Left ventricle myocardium inferior (tissue), 1 donor: ENCODE measurements at places on chromosomes 1 and 21. TPM values are rescaled to one million over a fixed set of nuclear protein-coding genes. Genes with fewer than 3 reads are reported as not detected.

Gene GJB3
- total RNA-seq: not detected

GRCh38 chr1:107357376-107357775, 216.5 kb downstream of the NTNG1 start:
- no peak overlapping the region for H3K27ac ChIP-seq
- no peaks in the 10 kb centered on the region for H3K27me3 ChIP-seq
- no peak for DNase-seq
- no peaks in the 10 kb centered on the region for H3K36me3 ChIP-seq
- no peak overlapping the region for H3K4me3 ChIP-seq

DNA sequence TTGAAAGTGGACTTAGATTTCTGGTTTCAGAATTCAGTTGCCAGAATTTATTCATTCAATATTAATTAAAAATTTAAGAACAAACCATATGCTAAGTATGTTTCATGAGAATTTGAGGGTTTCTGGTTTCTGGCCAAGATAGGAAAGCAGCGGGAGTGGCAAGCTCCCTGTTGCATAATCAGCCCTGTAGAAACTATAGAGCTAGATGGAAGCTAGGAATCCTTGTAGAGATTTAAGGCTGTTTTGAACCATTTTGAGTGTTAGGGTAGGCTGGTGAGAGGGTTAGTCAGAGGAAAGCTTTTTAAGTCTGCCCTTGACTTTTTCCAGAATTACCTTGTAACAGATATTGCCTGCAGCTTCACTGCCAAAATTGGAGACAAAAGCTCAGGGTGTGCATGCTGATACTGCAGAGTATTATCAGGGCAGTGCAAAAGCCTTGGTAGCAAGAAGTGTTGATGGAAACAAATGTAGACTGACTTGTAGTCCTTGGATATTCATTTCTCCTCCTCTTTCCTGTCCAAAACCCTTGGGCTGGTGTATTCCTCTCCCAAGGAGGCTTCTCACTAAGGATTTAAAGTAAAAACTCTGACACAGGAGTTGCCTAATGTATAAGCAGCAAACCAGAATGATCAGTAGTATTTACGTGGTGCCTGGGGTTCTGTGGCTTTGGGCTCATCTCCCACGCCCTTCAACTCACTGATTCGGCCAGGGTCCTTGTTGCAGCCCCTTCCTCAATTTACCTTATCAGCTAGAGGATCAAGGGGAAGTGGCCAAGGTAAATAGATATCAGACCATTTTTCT, 12.6 kb upstream of the GIPC2 start:
- H3K4me1 ChIP-seq: peaks cover 13% of the 10 kb centered on the region
- peak overlapping the region; percentile 47 for H3K27ac ChIP-seq
- no peak overlapping the region for H3K4me3 ChIP-seq
- no peaks in the 10 kb centered on the region for H3K36me3 ChIP-seq
- no peak for DNase-seq

GRCh38 chr1:2275796-2276536, 47.8 kb downstream of the SKI start:
- peak overlapping the region; percentile 78 for H3K27ac ChIP-seq
- no peaks in the 10 kb centered on the region for H3K27me3 ChIP-seq
- DNase-seq: no peak
- no peaks in the 10 kb centered on the region for H3K36me3 ChIP-seq

GRCh38 chr21:34684174-34684876, 15.5 kb downstream of the CLIC6 start:
- DNase-seq: no peak
- no peak overlapping the region for H3K27ac ChIP-seq
- H3K27me3 ChIP-seq: no peaks in the 10 kb centered on the region
- no peaks in the 10 kb centered on the region for H3K4me1 ChIP-seq
- no peaks in the 10 kb centered on the region for H3K36me3 ChIP-seq
